Kidney (tissue), 22 donors: ENCODE measurements at places on chromosomes 7 and 10. TPM values are rescaled to one million over a fixed set of nuclear protein-coding genes. Genes with fewer than 3 reads are reported as not detected.
A peak's percentile ranks its signal among the peaks of the same experiment; 100 is the strongest.

DNA sequence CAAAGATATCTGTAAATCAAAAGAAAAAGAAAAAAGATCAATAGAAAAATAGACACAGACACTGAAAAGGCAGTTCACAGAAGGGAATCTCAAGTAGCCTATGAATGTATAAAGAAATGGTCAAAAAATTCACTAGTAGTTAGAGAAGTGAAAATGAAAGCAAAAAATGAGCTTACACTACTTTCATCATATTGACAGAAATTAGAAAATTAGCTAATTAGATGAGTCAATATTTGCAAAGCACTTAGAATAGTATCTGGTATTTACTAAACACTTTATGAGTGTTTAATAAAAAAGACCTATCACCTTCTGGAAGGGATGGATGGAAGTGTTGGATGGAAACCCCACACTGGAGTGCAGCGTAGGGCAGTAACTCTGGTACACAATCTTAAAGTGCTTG is 1.7 kb upstream of the CFAP58 start:
- no peak for DNase-seq

DNA sequence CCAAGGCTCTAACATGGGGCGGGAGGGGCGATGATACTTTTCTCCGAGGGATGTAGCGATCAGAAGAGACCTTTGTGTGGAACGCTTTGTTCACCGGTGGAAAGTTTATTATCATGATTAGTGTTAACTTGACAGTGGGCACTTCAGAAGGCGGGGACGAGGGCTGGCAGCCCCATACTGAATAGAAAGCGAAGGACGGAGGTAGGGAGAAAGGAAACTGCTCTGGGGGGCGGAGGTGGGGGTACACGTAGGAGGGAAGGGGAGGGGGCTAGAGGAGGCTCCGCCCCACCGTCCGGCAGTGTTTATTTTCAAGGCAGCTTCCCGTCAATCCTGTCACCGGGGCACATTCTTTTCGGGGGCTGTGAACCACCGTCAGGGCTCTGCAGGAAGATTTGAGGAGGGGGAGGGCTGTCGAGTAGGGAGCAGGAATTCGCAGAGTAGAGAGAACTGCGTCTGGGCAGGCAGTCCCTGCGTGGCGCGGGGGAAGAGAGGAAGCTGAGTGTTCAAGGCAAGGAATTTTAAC is 9.4 kb upstream of the NKX2-3 start:
- peak; percentile 52 for DNase-seq

- DNase-seq, result no peak
These were observed 80.0 kb upstream of the LYZL1 start for GRCh38 chr10:29208845-29209244.

ZNF485 gene
- polyA plus RNA-seq, result 1.8 TPM

DNA sequence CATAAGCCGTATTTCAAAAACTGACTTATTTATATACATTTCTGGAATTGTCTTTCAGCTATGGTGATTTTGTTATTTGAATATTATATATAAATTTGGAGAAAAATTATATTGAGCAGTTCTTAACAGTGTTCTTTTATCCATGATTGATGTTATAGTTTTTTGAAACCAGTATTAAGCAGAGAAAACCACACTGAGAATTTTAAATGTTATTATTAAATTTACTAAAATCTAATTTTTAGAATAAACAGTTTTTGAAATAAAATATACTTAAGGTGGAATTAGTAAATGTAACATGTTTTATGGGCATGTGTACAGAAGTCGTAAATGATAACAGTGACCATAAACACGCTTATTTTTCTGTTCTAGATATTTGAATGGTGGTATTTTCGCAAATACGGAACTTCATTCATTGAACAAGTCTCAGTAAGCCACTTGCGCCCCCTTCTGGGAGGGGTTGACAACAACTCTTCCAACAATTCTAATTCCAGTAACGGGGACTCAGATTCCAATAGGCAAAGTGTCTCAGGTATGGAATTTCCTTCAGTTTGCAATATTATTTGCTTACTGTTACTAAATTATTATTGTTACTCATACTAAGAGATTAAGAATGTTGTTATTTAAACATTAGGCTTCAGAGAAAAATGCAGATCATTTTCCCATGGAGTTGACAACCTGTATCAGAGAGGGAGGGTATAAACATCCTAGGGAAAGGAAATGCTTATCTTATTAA is 166.1 kb downstream of the ST7 start:
- peak; percentile 79 for DNase-seq

- no peak for DNase-seq
These were observed 138.3 kb upstream of the NAMPT start for GRCh38 chr7:106423111-106423510.

GRCh38 chr10:121919666-121920065 is 8.2 kb downstream of the ATE1 start:
- no peak for DNase-seq

DNA sequence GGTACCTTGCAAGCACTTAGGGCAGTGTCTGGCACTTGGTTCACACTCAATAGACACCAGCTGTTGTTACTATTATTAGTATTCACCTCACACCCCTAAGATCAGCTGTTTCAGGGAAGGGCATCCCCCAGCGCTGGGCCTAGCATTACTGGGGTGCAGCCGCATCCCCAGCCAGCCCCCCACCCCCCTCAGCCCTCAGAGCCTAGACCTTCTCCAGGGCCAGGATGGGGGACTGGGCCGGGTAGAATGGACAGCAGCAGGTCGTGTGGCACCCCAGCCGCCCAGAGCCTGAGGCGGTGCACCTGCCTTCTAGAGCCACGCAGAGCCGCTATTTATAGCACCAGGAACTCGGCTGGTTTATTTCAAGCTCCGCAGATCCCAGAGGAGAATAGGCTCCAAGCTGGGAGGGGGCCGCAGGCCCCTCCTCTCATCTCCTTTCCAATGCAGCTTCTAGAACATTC is 60.5 kb downstream of the GTF2IRD1 start:
- no peak for DNase-seq

AKR1C8 gene
- polyA plus RNA-seq, result not detected

FGFBP3 gene
- polyA plus RNA-seq, result 1.3 TPM

RBM48 gene
- polyA plus RNA-seq, result 7.4 TPM

GRCh38 chr7:71285571-71286145 is 153.7 kb downstream of the GALNT17 start:
- no peak for DNase-seq

ABCF2 gene
- 22.5 TPM for polyA plus RNA-seq

SPAM1 gene
- polyA plus RNA-seq, result not detected

DNA sequence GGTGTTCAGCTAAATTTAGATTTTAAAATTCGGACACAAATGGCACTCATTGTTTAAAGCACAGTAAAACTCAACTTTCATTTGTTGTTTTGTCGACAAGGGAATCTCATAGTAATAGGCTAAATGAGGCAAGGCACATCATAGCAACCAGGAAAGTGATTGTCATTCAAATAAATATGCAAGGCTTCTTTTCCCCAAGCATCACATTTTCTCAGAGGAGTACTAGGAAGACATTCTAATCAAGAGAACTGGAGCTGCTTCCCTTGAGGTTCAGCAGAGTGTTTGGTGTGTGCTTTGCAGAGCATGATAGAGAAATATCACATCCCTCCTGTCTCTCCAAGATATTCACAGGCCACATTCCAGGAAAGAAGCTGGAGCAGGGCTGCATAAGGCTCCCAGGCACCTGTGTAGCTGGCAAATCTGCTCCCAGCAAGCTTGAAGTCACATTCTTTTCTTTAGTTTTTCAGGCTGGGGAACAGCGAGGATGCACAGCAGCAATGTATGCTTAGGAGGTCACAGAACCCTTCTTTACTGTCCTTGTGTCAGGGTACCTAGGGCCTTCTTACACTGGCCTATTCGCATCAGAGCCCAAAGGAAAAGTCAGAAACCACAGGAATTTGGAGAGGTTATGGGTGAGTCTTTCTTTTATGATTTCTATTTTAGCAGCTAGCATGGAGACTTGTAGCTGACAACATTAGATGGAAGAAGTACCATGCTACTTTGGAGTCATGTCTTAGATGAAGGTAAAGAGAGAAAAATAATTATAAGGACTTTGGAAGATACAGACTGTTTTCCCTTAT is 95.9 kb upstream of the HDAC9 start:
- DNase-seq, result no peak

- no peak for DNase-seq
These were observed 132.4 kb downstream of the CDK14 start for GRCh38 chr7:90728568-90728967.

DNA sequence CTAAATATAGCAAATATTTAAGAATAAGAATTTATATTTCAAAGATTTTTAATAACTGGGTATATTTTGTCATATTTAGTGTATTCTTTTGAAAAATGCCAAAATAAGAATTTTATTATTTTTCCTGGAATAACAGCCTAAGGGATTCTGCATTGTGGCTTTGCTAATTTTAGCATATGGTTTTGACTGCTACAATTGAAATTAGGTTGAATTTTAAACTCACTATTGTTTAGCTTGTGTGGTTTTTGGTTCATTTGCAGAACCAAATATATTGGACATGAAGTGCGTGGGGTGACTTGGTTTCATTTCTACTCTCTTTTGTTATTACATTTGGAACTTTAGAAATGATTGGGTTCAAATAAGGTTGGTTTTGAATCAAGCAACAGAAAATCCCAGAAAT is 35.5 kb downstream of the ZNF273 start:
- no peak for DNase-seq

DNA sequence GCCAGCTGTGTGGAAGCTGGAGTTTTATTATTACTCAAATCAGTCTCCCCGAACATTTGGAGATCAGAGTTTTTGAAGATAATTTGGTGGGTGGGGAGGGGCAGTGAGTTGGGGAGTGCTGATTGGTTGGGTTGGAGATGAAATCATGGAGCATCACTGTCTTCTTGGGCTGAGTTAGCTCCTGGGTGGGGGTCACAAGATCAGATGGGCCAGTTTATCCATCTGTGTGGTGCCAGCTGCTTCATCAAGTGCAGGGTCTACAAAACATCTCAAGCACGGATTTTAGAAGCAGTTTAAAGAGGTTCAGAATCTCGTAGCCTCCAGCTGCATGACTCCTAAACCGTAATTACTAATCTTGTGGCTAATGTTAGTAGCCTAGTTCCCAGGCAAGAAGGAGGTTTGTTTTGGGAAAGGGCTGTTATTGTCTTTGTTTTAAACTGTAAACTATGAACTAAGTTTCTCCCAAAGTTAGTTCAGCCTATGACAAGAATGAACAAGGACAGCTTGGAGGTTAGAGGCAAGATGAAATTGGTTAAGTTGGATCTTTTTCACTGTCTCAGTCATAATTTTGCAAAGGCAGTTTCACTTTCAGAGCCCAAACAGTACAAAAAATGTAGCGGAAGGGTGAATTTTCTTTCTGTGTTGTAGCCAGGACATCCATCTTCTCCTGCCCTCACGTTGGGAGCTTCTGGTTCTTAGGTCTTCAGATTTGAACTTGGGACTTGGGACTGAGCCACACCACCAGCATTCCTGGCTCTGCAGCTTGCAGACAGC is 43.1 kb downstream of the KLF6 start:
- peak; percentile 1 for DNase-seq

RPEL1 gene
- polyA plus RNA-seq, result not detected

DNA sequence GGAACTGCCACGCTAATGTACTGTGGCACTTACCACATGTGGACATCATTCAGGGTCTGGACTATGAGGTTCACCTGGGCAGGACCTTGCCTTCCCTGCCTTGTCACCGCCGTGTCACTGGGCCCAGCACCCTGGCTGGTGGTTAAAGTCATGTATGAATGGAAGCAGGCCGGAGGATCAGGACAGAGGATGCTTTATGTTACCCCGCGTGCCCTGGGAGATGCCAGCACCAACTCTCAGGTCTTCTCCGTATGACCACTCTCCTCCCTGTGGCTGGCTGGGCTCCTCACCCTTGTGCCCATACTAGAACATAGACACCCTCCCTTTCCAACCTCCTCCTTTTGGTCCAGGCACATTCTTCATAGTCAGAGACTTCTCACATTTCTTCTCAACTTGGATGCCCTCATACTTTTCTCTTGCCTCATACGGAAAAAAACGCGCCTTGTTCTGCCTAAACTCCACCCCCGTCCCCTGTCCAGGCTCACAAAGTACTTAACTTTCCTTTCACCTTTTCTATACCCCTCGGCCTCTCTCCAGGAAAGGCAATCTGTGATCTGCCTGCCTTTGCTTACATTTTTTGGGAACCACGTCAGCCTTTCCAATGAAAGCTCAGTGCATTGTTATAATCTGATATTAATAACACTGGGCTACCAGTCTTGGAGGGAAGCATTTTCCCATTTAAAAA is 240.0 kb downstream of the TEX36 start:
- DNase-seq, result no peak

LEP gene
- not detected for polyA plus RNA-seq

DNA sequence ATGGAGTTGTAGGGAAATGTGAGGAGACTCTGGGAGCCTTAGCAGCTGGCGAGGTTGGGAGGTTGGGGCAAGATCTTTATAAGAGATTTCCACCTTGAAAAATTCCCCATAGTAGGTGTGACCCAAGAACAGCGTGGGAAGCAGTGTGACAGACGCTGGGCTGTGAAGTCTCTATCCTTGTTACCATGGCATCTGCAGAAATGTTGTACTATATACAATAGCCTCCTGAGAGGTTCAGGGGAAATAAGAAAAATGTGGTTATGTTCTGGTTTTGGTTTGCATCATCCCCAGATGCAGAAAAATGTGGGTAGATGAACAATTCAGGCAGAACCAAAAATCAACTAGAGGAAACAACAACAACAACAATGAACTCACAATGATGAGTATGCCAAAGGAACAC is 498.6 kb downstream of the SH2D4B start:
- DNase-seq, result no peak

DNA sequence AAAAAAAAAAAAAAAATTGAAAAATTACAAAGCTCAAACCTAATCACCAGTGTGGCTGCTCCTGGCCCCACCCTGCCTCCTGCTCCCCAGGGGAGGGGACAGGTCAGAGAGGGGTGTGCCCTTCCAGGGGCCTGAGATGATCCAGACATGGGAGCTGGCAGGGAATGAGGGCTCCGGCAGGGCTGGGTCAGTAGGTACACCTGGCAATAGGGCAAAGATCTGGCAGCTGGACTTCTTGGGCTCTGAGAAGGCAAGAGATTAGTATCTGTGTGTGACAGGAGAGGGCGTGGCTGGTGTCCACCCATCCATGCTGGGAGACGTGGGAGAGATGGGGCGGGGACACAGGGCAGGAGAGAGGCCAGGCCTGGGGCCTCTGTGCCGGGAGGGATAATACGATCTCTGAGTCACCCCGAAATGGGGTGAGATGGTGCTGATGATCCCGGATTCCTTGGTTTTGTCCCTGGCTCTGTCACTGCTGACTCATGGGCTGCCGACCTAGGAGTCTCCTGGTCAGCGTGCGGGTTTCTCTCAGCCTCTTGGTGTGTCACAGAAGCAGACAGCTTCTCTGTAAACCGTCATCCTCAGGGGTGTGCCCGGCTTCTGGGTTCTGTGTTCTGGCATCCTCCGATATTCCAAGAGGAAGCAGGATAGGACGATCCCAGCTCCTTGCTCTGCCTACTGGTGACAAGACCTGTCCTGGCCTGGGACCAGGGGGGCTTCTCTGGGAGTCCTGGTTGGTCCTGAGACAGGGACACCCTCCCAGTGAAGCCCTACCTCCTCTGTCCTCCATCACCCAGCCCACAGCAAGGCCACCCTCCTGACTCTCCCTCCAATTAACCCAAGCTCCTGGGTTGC is 8.2 kb upstream of the CLDN4 start:
- peak; percentile 91 for DNase-seq

GRCh38 chr10:123798856-123799255 is 92.8 kb downstream of the CPXM2 start:
- no peak for DNase-seq
